Placental epithelial cell (primary cell): ENCODE measurements at places on chromosomes 2 and 18. TPM values are rescaled to one million over a fixed set of nuclear protein-coding genes. Genes with fewer than 3 reads are reported as not detected.

Gene TXNDC2
- total RNA-seq = not detected in 2 replicates

Gene THSD7B
- total RNA-seq = under 0.01 TPM in 2 replicates

Gene RNF152
- 0.39 and 2.6 TPM in 2 replicates for total RNA-seq

Gene SIX3
- total RNA-seq = not detected in 2 replicates

Gene SLC8A1
- total RNA-seq = 4.3 and 8.2 TPM in 2 replicates

Gene ZBTB7C
- total RNA-seq = 1.2 TPM in 1 of 2 replicates, not detected in the other

Gene RAPGEF4
- 1.3 and 2.0 TPM in 2 replicates for total RNA-seq
